ENCODE measurements at places on chromosomes 3 and 15.

DNA sequence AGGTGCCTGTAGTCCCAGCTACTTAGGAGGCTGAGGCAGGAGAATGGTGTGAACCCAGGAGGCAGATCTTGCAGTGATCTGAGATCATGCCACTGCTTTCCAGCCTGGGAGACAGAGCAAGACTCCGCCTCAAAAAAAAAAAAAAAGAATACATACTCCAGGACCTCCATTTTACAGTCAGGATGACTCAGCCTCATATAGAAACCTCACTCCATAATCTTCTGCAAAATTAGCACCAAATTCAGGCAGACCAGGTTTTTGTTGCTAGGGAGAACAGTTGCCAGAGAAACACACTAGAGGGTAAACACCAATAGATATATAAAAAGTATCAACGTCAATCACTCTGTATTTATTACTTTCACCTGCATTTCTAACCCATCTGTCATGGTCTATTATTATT is 28.3 kb upstream of the AP3B2 start:
- no peak for DNase-seq

DNA sequence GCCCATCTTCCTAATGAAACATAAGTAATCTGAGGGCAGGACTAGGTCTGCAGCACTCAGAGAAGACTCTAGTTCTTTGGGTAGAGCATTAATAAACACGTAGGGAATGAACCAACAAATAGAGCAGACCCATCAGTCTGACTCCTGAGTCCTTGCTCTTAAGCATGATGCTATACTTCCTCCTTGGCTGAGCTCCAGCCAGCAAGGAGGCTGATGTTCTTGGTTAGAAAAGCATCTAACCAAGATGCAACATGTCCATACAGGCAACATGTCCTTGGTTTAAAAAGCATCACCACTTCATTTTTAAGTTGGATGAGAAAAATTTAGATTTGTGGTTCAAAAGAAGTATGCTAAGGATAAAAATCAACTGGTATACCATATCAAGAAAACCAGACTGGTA is 8.5 kb upstream of the MYH15 start:
- DNase-seq = peak; percentile 13

- DNase-seq = no peak
Observed at GRCh38 chr3:45462522-45463265, 74.3 kb downstream of the LARS2 start.

GRCh38 chr15:82943176-82943575 is 9.3 kb downstream of the HOMER2 start:
- no peak for DNase-seq

DNA sequence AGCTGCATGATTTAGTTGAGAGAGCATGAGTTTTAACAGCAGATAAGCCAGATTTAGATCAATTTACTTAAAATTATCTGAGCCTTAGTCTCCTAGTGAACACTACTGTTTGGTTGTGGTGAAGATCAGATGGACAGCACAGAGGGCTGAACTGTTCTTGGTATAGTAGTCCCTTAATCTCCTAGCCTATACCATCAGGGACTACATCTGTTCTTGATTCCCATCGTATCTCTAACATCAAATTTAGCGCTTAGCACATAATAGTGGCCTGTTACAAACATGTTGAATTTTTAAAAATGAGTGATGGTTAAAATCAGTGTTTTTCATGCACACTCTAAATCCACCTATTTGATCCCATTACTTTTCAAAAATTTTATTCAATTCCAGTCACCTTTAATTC is 507.7 kb downstream of the GRM7 start:
- no peak for DNase-seq

GRCh38 chr15:98447069-98447468 is 201.3 kb upstream of the IGF1R start:
- DNase-seq = no peak

- no peak for DNase-seq
Observed at GRCh38 chr3:38994251-38994650, 57.5 kb downstream of the SCN11A start.

DNA sequence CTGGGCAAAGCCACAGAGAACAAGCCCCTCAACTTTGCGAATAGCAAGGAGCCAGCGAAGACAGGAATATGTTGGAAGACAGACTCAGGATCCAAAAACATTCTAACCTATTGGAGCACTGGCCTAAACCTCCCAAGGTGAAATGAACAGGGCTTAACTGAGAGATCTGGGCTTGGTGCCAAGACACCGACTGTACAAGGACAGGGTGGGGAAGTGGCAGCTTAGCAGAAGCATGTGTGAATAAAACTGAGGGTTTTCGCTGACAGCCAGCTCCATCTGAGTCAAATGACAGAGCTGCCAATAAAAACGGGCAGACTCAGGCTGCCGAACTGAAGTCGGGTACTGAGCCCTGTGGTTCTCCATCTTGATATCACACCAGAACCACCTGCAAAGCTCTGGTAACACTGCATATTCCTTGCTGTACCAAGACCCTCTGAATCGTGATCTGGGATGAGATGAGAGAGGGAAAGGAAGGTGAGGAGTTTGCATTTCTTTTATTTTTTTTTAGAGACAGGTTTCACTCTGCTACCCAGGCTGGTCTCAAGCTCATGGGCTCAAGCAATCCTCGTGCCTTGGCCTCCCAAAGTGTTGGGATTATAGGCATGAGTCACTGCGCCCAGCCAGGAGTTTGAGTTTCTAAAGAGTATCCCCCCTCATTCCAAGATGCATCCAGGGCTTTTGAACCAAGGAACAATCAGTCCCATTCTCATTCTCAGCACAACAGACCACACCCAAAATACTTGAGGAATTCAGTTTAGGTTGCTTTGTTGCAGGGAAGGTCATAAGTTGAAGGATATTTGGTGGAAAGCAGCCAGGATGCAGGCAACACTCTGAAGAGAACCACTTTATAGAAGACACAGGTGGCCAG is 6.0 kb upstream of the PLCB2 start:
- DNase-seq = no peak

- DNase-seq = peak; percentile 95
Observed at GRCh38 chr3:57060089-57060821, at the start of gene SPATA12. TSS of gene SPATA12 (plus strand) at chr3:57060664. CDS start at chr3:57073695, 13,031 bp downstream.

- no peak for DNase-seq
Observed at GRCh38 chr3:153760948-153761347, 360.2 kb upstream of the ARHGEF26 start.

GRCh38 chr3:119861681-119862080 is 79.8 kb downstream of the NR1I2 start:
- no peak for DNase-seq

DNA sequence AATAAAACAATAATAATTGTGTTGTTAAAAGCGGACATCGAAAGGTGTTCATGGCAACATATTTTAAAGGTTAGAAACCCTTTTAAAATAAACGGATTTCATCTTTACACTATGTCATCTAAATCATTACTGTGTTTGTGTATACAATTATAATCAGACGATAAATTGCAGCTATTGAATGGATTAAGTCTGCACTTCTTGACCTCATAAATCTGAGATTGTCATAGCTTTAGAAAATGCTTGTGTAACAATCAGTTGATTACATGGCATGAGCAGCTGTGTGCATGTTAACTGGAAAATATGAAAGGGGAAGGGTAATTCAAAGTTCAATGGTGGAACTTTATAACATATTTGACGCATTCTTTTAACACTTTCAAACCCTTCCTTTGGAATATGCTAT is 152.4 kb upstream of the MDFIC2 start:
- no peak for DNase-seq

GRCh38 chr3:169641167-169641566 is 22.3 kb downstream of the MECOM start:
- no peak for DNase-seq

DNA sequence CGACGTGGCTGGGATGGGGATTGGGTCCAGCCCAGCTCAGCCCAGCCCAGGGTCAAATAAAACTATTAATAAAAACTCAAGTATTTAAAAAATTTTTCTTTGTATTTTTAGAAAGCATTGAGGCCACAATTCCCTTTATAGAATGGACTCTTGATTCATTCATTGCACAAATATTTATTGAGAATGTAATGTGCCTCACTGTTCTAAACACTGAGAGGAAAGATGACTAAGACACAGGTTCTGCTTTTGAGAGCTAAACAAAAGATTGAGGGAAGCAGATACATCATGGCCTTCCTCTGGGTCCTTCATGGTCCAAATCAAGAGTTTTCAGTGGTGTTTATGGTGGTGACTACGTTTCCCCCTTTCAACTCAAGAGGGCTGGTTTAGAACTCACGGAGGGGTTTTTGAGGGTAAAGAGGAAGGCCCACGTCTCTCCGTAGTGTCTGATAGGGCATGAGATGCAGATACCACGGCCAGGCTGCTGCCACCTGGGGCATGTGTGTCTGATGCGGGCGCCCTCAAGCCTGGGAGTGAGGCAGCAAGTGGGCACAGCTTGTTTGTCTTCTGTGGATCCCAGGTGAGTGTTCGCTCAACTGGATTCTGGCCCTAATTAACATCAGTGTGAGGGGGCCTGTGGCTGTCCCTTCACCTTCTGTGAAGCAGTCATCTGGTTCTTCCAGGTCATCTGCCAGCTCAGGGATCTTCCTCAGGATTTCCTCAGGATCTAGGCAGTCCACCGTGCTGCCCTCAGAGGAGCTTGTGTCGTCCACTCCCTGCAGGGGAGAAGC is 73.5 kb upstream of the SCN5A start:
- no peak for DNase-seq

DNA sequence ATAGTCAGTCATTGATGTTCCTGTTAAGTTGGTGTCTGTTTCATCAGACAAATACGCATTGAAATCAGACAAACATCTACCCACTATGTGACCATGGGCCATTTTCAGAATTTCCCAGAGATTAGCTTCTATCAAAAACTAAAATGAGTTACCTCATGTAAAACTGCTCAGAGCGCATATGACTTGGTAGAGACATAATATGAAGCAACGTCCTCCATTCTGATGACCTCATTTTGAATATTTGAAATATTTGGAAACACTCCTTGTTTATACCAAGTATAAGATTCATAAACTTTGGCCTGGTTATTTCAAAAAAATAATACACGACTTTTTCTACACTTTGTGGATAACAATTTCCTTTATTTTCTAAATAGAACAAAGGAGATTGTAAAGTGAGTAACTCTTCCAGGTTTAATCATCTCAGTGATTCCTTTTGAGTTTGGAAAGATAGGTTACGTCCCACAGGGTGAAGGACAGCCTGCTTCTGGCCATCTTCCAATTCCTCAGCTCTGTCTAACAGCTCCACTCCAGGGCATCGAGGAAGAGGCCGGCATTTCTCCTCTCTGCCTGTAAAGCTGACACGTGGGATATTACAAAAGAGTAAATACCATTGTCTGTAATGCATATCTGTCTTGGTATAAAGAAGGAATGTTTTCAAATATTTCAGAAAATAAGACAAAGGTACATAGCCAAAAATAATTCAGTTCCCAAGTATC is 122.6 kb downstream of the CADM2 start:
- no peak for DNase-seq

DNA sequence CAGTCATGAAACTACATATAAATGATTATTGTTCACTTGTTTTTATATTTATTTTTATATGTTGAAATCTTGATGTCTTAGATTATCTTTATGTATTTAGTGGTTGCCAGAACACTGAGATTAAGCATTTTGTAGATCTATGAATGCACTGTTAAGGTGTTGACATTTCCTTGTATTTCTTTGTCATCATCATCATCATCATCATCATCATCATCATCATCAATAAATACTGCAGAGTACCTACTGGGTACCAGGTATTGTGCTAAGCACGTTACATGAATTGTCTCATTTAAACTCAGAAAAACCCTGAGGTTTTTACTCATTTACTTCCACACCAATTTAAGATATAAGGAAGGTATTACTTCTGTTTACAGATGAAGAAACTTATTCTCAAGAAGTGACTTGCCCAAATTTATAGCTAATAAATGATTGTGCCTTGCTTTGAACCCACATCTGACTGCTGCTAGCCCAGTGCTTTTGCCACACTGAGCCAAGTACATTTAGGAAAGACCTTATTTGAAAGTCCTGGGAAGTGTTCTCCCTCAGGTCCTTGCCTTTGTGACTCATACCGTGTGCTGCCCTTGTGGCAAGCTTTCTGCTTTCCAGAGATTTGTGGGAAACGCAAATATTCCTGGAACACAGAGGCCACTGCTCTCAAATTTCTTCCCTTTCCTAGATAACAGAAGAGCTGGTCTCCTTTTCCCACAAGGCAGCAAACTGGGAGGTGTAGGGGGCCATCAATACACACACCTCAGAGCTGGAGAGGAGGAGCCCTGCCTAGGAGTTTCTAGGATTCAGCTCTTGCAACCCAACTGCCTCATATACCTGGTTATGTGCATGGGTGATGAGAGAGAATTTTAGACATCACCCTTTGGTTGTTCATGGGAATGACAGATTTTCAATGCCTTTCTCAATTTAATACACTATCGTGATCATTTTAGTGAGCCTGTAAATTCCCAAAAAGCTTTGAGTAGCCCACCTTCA is 115.4 kb upstream of the C15orf61 start:
- no peak for DNase-seq

- no peak for DNase-seq
Observed at GRCh38 chr3:131158434-131158833, 131.8 kb downstream of the NEK11 start.

DNA sequence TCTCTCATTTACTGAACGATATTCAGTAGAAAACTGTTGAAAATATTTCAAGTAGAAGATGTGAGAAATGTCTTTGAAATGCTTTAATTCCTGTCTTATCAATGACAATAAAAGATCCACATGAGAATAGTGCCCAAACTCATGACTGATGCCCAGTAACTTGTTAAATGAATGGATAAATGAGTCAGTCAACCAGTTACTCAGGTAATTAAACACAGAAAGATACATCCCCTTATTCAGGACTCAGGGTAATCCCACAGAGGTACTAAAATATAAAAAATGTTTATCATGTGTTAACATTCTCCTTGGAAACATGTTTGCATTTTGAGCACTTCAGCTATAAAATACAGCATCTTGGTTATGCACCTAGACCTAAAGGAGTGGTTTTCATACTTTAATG is 169.5 kb downstream of the MBNL1 start:
- no peak for DNase-seq

DNA sequence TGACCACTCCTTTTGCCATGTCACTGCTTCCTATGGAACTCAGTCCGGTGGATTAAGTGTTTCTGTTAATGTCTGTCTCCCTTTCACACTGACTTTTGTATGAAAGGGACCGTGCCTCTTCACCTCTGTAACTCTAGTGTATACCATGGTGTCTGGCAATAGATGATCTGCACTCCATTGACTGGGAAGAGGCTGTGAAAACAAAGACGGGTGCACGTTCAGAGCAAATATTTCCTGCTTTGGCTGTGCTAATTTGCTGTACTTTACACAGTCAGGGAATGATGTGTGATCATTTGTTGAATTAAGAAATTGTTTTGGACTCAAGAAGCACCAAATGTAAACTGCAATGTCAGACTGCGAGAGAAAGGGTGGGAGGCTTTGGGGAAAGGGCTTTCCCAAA is 315.2 kb downstream of the RORA start:
- DNase-seq = no peak

Data from keratinocyte (primary cell).